ENCODE measurements at places on chromosomes 3 and 15.
A peak's percentile ranks its signal among the peaks of the same experiment; 100 is the strongest.

GRCh38 chr15:64146041-64146440 lies 5.5 kb upstream of the SNX22 start:
- no peak overlapping the region for H3K27ac ChIP-seq
- no peak overlapping the region for H3K4me3 ChIP-seq
- H3K4me1 ChIP-seq, result no peaks in the 10 kb centered on the region
- no peaks in the 10 kb centered on the region for H3K27me3 ChIP-seq
- H3K36me3 ChIP-seq, result peaks cover 18% of the 10 kb centered on the region

DNA sequence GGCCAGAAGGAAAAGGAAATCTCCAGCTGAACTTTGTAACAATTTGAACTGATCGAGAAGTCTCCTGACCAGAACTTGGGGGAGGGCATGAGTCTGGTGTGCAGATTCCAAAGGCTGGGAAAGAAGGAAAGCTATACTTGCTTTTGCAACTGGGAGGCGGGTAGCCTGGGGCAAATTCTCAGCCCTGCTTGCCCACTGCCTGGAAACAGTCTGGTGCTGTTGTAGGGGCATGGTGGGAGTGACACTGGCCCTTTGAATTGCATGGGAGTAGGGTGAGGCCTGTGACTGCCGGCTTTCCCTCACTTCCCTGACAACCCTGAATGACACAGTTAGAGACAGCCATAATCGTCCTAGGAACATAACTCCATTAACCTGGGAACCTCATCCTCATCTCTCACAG lies 114.0 kb upstream of the POU1F1 start:
- H3K4me3 ChIP-seq, result no peak overlapping the region
- peak overlapping the region; percentile 73 for H3K27ac ChIP-seq
- no peaks in the 10 kb centered on the region for H3K36me3 ChIP-seq

DNA sequence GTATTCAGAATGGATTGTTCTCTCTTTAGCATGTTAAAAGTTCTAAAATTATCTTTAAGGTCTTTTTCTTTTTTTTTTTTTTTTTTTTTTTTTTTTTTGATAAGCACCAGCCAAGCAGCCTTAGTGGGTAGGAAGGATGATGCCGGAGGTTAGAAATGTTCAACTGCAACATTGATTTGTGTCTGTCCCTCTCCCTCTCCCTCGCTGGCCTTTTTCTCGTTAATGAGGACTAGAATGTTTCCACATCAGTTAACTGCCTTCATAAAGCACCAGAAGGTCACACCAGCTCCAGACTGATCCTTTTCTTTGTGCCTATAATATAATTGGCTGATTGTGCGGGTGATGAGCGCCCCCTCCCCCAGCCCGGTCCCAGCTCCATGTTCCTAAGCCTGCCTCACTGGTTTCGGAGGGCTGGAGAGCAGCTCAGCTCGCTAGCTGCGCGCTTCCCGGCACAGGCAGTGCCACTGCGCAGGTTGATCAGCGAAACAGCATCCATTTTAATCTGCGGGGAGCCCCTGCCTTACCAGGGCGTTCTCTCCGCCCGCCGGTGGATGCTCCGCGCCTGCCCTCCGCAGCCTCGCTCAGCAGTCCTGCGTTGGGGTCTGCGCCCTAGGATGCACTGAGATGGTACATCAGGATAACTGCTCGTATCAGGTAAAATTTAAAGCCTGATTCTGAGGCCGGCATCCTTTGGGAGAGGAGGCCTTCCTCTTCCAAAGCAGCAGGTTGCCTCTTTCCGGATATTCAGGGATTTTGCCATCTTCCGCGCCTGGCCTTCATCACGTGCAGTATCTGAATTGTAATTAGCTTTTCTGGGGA lies 148.9 kb upstream of the IL12A start:
- DNase-seq, result no peak
- H3K27me3 ChIP-seq, result no peaks in the 10 kb centered on the region

GRCh38 chr3:65526656-65527055 lies 512.1 kb downstream of the MAGI1 start:
- no peaks in the 10 kb centered on the region for H3K4me1 ChIP-seq
- no peak overlapping the region for H3K27ac ChIP-seq
- no peaks in the 10 kb centered on the region for H3K36me3 ChIP-seq

- no peak overlapping the region for H3K4me3 ChIP-seq
- H3K36me3 ChIP-seq, result peaks cover 3% of the 10 kb centered on the region
- H3K4me1 ChIP-seq, result peaks cover 11% of the 10 kb centered on the region
- no peaks in the 10 kb centered on the region for H3K27me3 ChIP-seq
Observed at GRCh38 chr3:151155409-151156128, 47.4 kb downstream of the GPR171 start.

DNA sequence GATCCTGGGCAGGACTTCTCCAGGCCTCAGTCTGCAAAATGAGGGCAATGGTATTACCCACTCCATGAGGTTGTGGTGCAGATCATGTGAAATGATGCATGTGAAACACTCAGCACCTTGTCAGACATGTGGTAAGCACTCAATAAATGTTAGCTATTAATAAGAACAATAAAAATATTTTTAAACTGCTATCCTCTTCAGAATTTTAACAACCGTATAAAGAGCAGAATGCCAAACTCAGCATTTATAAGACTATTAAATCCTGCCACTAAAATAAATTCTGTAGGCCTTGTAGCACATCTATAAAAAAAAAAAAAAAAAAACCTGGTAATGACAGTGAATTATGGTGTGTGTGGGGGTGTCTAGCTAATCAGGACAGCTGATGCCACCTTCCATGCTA lies 213.9 kb upstream of the UMPS start:
- DNase-seq, result no peak
- H3K36me3 ChIP-seq, result no peaks in the 10 kb centered on the region
- H3K27ac ChIP-seq, result no peak overlapping the region
- no peaks in the 10 kb centered on the region for H3K4me1 ChIP-seq
- H3K4me3 ChIP-seq, result no peak overlapping the region

GRCh38 chr3:86951322-86951721 lies 39.6 kb downstream of the VGLL3 start:
- H3K27ac ChIP-seq, result no peak overlapping the region
- H3K4me1 ChIP-seq, result no peaks in the 10 kb centered on the region
- peaks cover 2% of the 10 kb centered on the region for H3K36me3 ChIP-seq
- peak; percentile 87 for DNase-seq
- H3K27me3 ChIP-seq, result no peaks in the 10 kb centered on the region
- no peak overlapping the region for H3K4me3 ChIP-seq

GRCh38 chr3:11569156-11569741 lies 74.5 kb downstream of the VGLL4 start:
- DNase-seq, result no peak
- H3K27ac ChIP-seq, result no peak overlapping the region
- no peaks in the 10 kb centered on the region for H3K27me3 ChIP-seq
- peaks cover 33% of the 10 kb centered on the region for H3K36me3 ChIP-seq
- H3K4me3 ChIP-seq, result no peak overlapping the region
- peaks cover 12% of the 10 kb centered on the region for H3K4me1 ChIP-seq

- no peaks in the 10 kb centered on the region for H3K4me1 ChIP-seq
- no peaks in the 10 kb centered on the region for H3K36me3 ChIP-seq
- DNase-seq, result no peak
- H3K27me3 ChIP-seq, result no peaks in the 10 kb centered on the region
- no peak overlapping the region for H3K27ac ChIP-seq
Observed at GRCh38 chr3:164306042-164306441, 772.3 kb downstream of the SI start.

- H3K27ac ChIP-seq, result no peak overlapping the region
- H3K36me3 ChIP-seq, result no peaks in the 10 kb centered on the region
- H3K4me3 ChIP-seq, result no peak overlapping the region
Observed at GRCh38 chr3:138371070-138371965, 22.9 kb downstream of the MRAS start.

- no peaks in the 10 kb centered on the region for H3K27me3 ChIP-seq
- H3K4me1 ChIP-seq, result no peaks in the 10 kb centered on the region
- H3K36me3 ChIP-seq, result no peaks in the 10 kb centered on the region
- H3K27ac ChIP-seq, result no peak overlapping the region
Observed at GRCh38 chr3:65118912-65119499, 431.2 kb upstream of the ADAMTS9 start.

GRCh38 chr3:61315871-61316270 lies 64.6 kb upstream of the FHIT start:
- no peak for DNase-seq
- no peaks in the 10 kb centered on the region for H3K27me3 ChIP-seq
- H3K4me3 ChIP-seq, result no peak overlapping the region
- H3K4me1 ChIP-seq, result no peaks in the 10 kb centered on the region

- H3K27ac ChIP-seq, result no peak overlapping the region
- no peaks in the 10 kb centered on the region for H3K4me1 ChIP-seq
- H3K36me3 ChIP-seq, result no peaks in the 10 kb centered on the region
- H3K4me3 ChIP-seq, result no peak overlapping the region
- DNase-seq, result peak; percentile 75
- H3K27me3 ChIP-seq, result no peaks in the 10 kb centered on the region
Observed at GRCh38 chr3:171770689-171771620, 39.3 kb downstream of the PLD1 start.

DNA sequence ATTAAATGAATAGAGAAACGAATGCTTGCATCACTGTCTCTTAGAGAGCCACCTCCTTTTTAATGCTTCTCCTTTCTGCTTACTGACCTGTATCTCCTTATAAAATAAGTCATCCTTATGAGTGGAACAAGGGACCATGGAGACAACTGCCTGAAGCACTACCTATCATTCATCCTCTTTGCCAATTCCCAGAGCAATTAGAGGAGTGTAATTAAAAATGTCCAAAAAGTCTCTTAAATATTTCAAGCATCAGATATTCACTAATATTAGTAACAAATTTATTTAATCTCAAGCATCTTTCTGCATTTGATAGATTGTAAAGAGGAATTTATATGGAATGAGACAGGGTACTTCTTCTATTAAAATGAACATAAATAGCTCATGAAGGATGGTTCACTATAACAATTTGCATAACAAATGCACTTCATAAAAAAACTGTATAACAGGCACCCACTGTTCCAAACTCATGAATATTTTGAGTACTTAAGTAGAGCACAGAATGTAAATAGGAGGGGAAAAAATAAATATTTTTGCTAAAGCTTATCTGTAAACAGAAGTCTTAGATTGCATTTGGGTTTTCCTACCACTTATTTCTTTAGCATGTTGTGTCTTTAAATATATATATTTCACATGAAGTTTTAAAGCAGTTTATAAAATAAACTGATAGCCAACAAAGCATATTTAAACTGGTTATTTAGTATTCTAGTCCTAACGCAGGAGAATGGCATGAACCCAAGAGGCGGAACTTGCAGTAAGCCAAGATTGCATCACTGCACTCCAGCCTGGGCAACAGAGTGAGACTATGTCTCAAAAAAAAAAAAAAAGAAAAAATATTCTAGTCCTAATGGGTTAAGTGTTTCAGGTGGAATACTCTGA lies 269.3 kb downstream of the TBL1XR1 start:
- H3K36me3 ChIP-seq, result no peaks in the 10 kb centered on the region
- H3K27me3 ChIP-seq, result no peaks in the 10 kb centered on the region
- H3K4me3 ChIP-seq, result no peak overlapping the region
- no peak for DNase-seq

GRCh38 chr3:160831401-160831800 lies 75.4 kb downstream of the PPM1L start:
- no peak overlapping the region for H3K27ac ChIP-seq
- H3K36me3 ChIP-seq, result no peaks in the 10 kb centered on the region
- H3K4me3 ChIP-seq, result no peak overlapping the region
- no peaks in the 10 kb centered on the region for H3K4me1 ChIP-seq
- H3K27me3 ChIP-seq, result no peaks in the 10 kb centered on the region

- DNase-seq, result no peak
- H3K4me3 ChIP-seq, result no peak overlapping the region
- H3K27ac ChIP-seq, result no peak overlapping the region
- no peaks in the 10 kb centered on the region for H3K36me3 ChIP-seq
Observed at GRCh38 chr3:29456901-29457300, 176.0 kb downstream of the RBMS3 start.

DNA sequence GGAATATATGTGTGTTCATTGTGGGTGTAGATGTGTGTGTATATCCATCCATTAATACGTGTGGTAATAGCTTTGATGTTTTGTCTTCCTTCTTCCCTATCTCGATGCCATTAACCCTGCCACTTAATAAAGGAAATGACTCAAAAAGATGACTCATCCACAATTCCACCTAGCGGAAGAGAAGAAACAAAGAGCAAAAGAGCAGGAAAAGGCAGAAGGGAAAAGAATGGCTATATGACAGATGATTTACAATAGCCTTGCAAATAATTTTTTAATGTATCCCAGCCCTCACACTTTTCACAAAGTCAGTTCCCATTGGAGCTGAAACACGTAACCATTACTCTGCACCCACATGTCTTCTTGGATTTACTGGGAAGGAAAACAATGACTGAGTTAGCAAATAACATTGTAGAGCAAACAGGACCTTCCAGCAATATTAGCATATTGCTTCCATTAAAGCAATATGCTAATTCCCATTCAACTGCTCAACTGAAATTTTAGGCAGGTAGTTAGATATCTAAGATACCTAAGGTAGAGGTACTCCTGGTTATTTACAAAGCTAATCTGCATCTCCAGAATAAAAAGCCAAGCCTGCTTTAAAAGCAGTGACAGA lies 197.2 kb downstream of the KCNAB1 start:
- H3K36me3 ChIP-seq, result no peaks in the 10 kb centered on the region
- no peak overlapping the region for H3K27ac ChIP-seq
- no peaks in the 10 kb centered on the region for H3K27me3 ChIP-seq
- no peaks in the 10 kb centered on the region for H3K4me1 ChIP-seq
- no peak for DNase-seq
- H3K4me3 ChIP-seq, result no peak overlapping the region

DNA sequence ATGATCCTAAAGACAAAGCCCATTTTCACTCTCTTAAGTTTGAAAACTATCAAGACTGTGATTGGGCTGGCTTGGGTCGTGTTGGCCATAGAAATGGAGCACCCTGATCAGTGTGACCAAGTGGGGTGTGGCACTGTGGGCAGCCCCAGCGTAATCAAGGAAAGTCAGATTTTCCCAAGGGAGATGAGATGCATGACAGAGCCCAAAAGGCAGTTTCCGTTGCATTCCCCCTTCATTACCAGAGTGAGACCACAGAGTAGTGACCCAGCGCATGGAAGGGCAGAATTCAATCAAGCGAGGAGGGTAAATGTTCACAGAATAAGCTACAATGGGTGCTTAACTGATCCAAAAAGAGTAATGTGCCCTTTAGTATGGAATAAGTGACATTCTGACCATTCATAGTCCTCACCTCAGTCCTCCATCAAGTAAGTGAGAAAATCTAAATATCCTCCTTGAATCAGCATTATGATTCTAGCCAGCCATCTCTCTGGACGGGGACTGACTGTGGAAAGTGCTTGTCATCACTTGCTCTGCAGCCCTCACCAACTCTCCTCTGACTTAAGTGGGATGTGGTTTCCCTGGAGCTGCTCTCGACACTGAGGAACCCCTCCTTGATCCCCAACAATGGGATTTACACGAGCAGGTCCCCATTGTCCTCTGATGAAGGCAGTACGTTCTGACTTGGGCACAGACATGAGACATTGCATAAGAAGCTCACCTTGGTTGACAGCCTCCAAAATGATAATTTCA lies 430.5 kb downstream of the OCA2 start:
- H3K27me3 ChIP-seq, result no peaks in the 10 kb centered on the region
- no peaks in the 10 kb centered on the region for H3K36me3 ChIP-seq
- no peaks in the 10 kb centered on the region for H3K4me1 ChIP-seq
- DNase-seq, result no peak
- H3K4me3 ChIP-seq, result no peak overlapping the region
- H3K27ac ChIP-seq, result no peak overlapping the region

Measured in trophoblast cell (in vitro differentiated cells and primary cell).